Activated CD8-positive, alpha-beta T cell treated with anti-CD3 and anti-CD28 coated beads for 36 hours (primary cell): ENCODE measurements at places on chromosomes 1 and 21. TPM values are rescaled to one million over a fixed set of nuclear protein-coding genes. Genes with fewer than 3 reads are reported as not detected.
A peak's percentile ranks its signal among the peaks of the same experiment; 100 is the strongest.

- H3K27ac ChIP-seq, result no peak overlapping the region
- no peaks in the 10 kb centered on the region for H3K4me1 ChIP-seq
- no peak overlapping the region for H3K4me3 ChIP-seq
Measured at GRCh38 chr1:110125810-110126209, 13.6 kb downstream of the UBL4B start.

DNA sequence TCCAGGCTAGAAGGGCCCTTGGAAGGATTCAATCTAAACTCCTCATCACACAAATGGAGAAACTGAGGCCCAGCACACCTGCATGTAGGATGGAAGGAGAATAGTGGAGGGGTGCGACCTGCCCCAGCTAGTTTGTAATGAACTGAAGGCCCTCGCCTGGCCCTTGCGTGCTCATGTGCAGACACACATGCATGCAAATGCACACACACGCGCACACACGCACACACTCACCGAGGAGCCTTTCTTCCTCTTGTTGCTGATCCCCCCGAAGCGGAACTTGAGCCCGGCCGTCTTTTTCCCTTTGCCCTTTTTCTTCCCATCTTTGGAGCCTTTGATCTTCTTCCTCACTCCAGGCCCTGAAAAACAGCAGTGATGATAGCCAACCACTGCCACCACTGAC, 27.9 kb downstream of the CHD5 start:
- H3K27ac ChIP-seq, result no peak overlapping the region
- DNase-seq, result no peak
- peaks cover 3% of the 10 kb centered on the region for H3K4me1 ChIP-seq
- H3K4me3 ChIP-seq, result no peak overlapping the region

GRCh38 chr1:86822459-86822858, 91.5 kb downstream of the SELENOF start:
- H3K36me3 ChIP-seq, result no peaks in the 10 kb centered on the region
- H3K4me3 ChIP-seq, result no peak overlapping the region
- H3K27me3 ChIP-seq, result peaks cover 6% of the 10 kb centered on the region
- H3K4me1 ChIP-seq, result no peaks in the 10 kb centered on the region
- DNase-seq, result no peak

DNA sequence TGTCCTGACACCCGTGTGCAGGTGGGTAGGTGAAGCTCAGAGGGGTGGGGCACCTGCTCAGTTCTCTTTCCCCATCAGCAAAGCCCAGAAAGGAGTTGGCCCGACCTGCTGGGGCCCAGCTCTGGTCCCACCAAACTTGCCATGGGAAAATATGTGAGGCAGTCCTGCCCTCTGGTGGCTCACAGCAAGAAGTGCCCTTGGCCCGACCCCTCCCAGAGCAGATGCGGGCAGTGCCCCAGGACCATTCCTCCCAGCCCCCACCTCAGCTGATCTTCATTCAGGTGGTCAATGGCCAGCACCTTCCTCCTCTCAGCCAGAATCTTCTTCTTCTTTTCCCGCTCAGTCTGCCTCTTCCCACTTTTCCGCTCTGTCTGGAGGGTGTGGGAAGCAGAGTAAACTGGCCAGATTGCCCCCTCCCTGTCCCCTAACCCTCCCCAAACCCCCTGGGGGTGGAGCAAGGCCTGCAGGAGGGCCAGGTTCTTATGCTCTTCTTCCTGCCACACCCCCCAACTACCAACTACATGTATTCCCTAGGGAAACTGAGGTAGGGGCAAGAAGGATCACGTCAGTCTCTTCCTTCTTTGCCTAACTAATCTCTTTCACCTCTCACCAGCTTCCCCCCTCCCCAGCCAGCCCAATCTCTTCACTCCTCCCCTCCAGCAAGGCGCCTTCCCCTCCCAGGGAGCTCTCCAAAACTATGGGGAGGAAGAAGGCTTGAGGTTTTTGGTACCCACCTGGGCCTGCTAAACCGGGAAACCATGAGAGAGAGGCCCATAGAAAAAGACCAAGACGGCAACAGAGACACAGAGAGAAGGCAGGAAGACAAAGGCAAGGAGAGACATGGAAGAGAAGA, 15.6 kb downstream of the TNNT2 start:
- no peaks in the 10 kb centered on the region for H3K36me3 ChIP-seq
- no peaks in the 10 kb centered on the region for H3K4me1 ChIP-seq
- DNase-seq, result peak; percentile 51
- H3K27me3 ChIP-seq, result peaks cover 3% of the 10 kb centered on the region
- no peak overlapping the region for H3K27ac ChIP-seq
- no peak overlapping the region for H3K4me3 ChIP-seq

DNA sequence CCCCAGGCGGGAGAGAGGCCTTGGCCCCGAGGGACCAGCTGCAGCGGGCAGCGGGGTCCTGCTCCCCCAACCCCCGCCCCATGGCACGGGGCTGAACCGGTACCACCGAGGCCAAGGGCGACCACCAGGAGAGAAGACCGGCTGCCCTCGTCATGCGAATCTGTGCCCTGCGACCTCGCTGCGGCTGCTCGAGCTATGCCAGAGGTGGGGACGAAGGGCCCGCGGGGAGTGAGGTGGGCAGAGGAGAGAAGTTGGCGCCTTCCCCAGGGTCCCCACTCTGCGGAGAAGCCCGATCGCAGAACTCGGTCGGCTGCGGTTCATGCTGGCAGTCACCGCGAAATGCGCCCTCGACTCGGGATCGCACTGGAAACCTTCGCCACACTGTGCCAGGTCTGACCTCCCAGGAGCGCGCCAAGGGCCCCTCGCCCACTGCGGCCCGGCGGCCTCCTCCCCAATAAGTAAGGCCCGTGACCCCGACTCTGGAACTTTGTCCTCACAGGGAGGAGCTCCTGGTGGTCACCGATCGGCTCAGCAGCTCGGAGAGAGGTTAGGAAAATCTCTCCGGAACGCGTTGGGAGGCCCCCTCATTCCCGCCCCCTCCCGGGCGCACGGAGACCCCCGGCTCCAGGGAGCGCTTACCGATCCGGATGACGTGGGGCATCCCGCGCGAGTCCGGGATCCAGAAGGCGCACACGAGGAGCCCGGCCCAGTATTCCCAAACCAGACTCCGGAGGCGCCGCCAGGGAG, 787 bp downstream of the GRIK3 start:
- peaks cover 11% of the 10 kb centered on the region for H3K4me1 ChIP-seq
- H3K4me3 ChIP-seq, result no peak overlapping the region
- H3K27me3 ChIP-seq, result peaks cover 58% of the 10 kb centered on the region
- no peaks in the 10 kb centered on the region for H3K36me3 ChIP-seq
- DNase-seq, result no peak

DNA sequence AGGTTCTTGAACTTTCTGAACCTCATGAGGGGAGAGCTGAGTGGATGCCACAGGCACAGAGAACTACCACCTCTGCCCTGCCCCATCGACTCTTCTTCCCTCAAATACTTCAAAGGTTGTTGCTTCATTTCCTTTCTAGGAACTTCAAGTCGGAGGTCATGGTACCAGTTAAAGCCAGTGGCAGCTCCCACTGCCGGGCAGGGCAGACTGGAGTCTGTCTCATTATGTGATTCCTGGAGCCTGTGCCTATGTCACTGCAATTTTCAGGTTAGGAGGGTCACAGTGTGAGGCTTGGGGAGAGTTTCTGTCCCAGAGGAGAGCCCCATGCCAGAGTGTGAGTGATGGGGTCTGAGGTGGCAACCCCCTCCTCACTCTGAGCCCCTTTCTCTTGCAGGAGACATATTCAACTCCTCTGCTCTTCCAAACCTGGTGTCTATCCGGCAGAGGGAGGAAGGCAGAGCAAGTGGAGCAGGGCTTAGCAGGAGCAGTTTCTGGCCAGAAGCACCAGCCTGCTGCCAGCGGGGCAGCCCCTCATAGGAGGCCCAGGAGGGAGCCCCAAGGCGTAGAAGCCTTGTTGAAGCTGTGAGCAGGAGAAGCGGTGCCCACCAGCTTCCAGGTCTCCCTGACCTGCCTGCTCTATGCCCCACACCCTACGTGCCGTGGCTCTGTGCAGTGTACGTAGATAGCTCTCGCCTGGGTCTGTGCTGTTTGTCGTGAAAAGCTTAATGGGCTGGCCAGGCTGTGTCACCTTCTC, 29.3 kb downstream of the CAMK1G start:
- DNase-seq, result no peak
- H3K4me1 ChIP-seq, result no peaks in the 10 kb centered on the region
- H3K4me3 ChIP-seq, result no peak overlapping the region

GRCh38 chr21:34912022-34912945, 136.8 kb downstream of the RUNX1 start:
- no peak overlapping the region for H3K27ac ChIP-seq
- H3K36me3 ChIP-seq, result no peaks in the 10 kb centered on the region
- no peak overlapping the region for H3K4me3 ChIP-seq
- H3K4me1 ChIP-seq, result peaks cover 58% of the 10 kb centered on the region
- no peaks in the 10 kb centered on the region for H3K27me3 ChIP-seq

DNA sequence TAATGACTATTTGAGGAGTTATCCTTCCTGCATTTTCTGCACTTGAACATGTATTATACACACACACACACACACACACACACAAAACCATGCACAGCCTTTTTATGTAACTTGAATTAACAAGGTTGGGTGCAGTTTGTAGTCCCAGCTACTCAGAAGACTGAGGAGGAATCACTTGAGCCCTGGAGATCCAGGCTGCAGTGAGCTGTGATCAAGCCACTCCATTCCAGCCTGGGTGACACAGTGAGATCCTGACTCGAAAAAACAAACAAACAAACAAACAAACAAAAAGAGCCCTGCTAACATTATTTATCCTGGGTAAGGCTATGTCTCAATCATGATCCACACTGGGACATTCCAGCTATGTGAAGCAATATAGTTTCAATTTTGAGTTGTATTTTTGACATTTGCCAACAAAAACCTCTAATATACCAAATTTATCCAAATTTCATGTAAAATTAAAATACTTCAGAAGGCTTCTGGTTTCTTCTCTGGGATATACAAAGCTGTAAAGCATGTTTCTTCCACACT, 156.8 kb downstream of the NTPCR start:
- H3K27ac ChIP-seq, result no peak overlapping the region
- peaks cover 36% of the 10 kb centered on the region for H3K36me3 ChIP-seq
- no peak for DNase-seq

DNA sequence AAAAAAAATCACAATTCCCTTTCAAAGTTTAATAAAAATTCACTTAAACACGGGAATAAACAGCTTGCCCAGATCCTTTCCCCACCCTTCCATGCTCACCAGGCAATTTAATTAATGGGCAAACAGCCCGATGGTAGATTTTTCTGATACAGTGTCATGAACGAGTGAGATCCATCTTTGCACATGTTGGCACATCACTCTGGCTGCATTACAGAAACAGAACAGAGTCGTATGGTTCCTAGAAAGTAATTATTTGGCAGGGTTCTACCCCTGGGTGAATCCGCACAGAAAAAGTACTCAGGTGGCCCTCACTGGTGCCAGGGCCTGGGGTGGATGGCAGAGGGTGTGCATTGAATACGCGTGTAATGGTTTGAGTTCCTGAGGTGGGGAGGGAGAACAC, 24.6 kb upstream of the OVAAL start:
- H3K4me3 ChIP-seq, result no peak overlapping the region
- DNase-seq, result no peak
- H3K27ac ChIP-seq, result no peak overlapping the region
- H3K36me3 ChIP-seq, result no peaks in the 10 kb centered on the region
- H3K4me1 ChIP-seq, result no peaks in the 10 kb centered on the region

DNA sequence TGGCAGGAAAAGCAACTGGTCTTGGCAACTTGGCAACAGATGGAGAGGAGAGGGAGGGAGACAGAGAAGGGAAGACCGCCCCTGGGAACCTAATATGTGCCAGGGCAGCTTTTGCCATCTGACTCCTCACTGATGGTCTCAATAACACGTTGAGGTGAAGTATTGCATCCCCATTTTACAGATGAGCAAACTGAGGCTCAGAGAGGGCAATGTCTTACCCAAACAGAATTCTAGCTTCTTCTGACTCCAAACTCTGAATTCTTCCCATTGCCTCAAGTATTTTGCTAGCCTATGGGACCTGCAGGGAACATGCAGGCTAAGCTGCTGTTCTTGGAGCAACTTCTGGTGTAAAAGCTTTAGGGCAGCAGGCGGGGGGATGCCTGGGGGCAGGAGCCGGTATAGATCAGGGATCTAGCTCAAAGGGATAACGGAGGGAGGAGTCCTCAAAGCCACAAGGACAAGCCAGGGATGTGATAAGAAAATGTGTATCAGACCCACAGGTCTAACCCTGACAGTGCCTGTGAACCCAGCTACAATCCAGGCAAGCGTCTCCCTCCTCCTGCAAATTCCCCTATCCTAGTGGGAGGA, 7.2 kb upstream of the GUCA2A start:
- no peaks in the 10 kb centered on the region for H3K4me1 ChIP-seq
- H3K27ac ChIP-seq, result no peak overlapping the region
- DNase-seq, result no peak
- no peak overlapping the region for H3K4me3 ChIP-seq

The TINAGL1 gene
- not detected for total RNA-seq

The PLA2G2F gene
- not detected for total RNA-seq

The ITLN1 gene
- total RNA-seq, result not detected

The ALDH4A1 gene
- total RNA-seq, result 3.9 TPM

The KIF21B gene
- total RNA-seq, result 94.0 TPM

The ANGPTL1 gene
- total RNA-seq, result not detected

The DNAJC6 gene
- 2.1 TPM for total RNA-seq
